Kasumi-1 (cell line): ENCODE measurements at places on chromosomes 7 and 10.

DNA sequence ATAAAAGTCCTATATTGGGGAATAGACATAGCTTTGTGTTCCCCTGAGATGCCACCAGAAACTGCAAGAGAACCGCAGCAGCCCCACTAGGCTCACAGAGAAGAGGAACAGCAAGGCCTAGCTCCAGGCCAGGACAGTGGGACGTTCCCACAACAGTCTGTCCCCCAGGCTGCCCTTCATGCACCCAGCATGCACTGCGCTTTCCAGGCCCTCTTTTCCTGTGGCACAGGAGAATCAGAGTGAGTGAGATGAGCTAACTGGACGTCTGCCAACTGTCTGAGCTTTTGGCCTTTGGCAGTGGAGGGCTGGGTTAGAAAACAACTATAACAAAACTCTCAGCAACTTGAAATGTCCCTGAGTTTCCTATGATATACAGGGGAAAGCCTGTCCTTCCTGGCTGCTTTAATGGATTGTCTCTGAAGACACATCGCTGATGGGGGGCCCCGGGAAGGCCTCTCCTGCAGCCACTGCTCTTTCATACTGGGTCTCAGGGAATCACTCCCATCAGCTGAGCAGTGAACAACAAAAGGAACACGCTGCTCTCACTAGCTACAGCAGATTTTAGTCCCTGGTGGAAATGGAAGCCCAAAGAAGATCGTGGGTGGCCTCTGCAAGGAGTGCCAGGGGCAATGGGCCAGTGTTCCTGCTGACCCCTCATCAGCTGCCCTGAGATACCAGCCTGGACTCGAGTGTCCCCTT is 53.5 kb downstream of the PODXL start:
- DNase-seq, result no peak

GRCh38 chr10:113979409-113979808 is 64.3 kb upstream of the ADRB1 start:
- no peak for DNase-seq

GRCh38 chr10:76991621-76992020 is 646.0 kb downstream of the KCNMA1 start:
- DNase-seq, result no peak

GRCh38 chr7:111842491-111842890 is 280.2 kb upstream of the IMMP2L start:
- no peak for DNase-seq

DNA sequence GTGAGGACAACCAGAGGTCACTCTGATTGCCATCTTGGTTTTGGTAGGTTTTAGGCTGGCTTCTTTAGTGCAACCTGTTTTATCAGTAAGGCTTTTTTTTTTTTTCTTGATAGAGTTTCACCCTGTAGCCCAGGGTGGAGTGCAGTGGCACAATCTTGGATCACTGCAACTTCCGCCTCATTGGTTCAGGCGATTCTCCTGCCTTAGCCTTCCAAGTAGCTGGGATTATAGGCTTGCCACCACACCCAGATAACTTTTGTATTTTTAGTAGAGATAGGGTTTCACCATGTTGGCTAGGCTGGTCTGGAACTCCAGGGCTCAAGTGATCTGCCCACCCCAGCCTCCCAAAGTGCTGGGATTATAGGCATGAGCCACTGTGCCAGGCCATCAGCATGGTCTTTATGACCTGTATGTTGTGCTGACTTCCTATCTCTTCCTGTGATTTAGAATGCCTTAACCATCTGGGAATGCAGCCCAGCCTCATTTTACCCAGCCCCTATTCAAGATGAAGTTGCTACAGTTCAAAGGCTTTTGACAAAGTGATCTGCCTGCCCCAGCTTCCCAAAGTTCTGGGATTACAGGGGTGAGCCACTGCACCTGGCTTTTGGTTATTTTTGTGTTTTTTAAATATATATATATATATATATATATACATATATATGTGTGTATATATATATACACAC is 7.0 kb upstream of the ZNF425 start:
- DNase-seq, result no peak

GRCh38 chr7:148419856-148420832 is 170.4 kb upstream of the C7orf33 start:
- DNase-seq, result no peak

DNA sequence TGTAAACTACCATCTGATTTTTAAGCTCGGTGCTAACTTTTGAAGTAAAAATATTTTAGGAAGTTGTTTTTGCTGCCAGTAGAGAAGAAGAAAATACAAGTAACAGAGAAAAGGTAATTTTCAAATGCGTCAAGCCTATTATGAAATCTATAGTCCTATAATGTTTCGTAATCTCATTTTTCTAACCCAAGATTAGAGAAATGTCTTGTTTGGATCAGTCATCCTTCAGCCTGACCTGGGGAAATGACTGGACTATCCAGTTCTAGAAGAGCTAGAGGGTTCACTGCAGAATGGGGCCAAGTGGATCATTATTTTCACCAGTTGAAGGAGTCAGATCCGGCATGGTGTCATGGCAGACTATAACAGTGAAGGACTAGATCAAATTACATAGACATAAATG is 62.7 kb upstream of the FGL2 start:
- DNase-seq, result no peak

- DNase-seq, result peak; percentile 77
Observed at GRCh38 chr7:26199301-26200037, 1.1 kb downstream of the HNRNPA2B1 start.
